GM12891 (cell line): ENCODE measurements at places on chromosomes 6 and 20.

- DNase-seq = no peak
Measured at GRCh38 chr6:29791162-29791561, 36.5 kb upstream of the HLA-G start.

DNA sequence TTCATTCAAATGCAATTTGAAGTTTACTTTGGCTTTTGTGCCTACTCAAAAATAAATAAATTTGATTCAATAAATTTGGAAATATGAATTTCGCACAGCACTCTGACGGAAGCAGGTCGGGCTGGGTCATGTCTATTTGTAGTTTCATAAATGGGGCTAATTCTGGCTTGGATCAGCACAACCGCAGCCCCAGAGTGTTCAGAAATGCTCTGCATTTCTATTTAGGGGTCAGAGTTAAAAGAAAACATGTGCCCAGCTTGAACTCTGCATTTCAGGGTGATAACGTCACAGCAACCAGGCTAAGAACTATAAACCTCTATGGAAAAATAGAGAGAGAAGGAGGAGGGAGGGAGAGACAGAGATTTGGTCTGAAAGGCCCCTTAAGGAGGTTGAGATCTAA is 480.9 kb upstream of the NOX3 start:
- DNase-seq = no peak

GRCh38 chr20:23253524-23253923 is 97.1 kb upstream of the NXT1 start:
- no peak for DNase-seq

DNA sequence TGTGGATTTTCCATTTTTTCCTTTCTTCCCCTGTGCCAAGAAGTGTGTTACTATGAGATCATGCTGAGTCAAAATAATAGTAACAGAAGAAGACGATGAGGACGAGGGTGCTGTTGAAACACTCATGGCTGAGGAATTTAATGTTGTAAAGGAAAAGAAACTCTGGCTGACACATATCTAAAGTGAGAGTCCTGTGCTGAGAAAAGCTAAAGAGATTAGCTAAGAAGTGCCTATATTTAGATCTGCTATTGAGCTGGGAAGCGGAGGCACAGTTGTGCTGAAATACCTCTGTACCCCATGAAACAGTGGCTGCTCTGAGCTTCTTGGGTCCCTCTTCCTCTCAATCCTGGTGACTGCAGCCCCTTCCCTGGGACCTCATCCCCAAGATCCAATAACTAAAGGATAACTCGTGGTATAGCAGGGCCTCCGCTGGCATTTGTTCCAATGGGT is 1.1 kb upstream of the SYTL3 start:
- no peak for DNase-seq

- DNase-seq = no peak
Measured at GRCh38 chr6:53651205-53651763, 14.3 kb downstream of the KLHL31 start.

DNA sequence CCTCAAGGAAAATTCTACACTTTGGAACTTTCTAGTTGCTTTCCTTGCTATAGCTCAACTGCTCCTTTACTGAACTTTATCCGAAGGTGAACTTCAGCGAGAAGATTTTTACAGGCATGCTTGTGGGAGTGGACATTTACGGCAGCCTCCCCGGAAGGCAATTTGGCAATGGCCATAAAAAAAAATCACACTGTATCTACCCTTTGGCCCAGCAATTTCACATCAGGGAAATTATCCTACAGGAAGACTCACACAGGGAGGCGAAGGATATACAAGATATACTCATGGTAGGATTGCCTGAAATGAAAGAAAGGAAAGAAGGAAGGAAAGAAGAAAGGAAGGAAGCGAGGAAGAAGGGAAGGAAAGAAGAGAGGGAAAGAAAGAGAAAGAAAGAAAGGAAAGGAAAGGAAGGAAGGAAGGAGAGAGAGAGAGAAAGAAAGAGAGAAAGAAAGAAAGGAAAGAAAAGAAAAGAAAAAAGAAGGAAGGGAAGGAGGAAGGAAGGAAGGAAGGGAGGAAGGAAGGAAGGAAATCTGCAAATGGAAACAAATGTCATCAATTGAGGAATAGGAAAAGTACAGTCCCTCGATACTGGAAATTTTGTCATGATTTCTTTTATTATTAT is 25.7 kb downstream of the OVOL2 start:
- no peak for DNase-seq

- DNase-seq = no peak
Measured at GRCh38 chr6:29965873-29966601, 23.7 kb downstream of the HLA-A start.

- no peak for DNase-seq
Measured at GRCh38 chr20:58987790-58988564, 6.9 kb downstream of the NELFCD start.

GRCh38 chr6:46756469-46757213 is 9.9 kb downstream of the ANKRD66 start:
- DNase-seq = no peak

GRCh38 chr6:140485740-140486449 is 1111.4 kb upstream of the CITED2 start:
- no peak for DNase-seq

DNA sequence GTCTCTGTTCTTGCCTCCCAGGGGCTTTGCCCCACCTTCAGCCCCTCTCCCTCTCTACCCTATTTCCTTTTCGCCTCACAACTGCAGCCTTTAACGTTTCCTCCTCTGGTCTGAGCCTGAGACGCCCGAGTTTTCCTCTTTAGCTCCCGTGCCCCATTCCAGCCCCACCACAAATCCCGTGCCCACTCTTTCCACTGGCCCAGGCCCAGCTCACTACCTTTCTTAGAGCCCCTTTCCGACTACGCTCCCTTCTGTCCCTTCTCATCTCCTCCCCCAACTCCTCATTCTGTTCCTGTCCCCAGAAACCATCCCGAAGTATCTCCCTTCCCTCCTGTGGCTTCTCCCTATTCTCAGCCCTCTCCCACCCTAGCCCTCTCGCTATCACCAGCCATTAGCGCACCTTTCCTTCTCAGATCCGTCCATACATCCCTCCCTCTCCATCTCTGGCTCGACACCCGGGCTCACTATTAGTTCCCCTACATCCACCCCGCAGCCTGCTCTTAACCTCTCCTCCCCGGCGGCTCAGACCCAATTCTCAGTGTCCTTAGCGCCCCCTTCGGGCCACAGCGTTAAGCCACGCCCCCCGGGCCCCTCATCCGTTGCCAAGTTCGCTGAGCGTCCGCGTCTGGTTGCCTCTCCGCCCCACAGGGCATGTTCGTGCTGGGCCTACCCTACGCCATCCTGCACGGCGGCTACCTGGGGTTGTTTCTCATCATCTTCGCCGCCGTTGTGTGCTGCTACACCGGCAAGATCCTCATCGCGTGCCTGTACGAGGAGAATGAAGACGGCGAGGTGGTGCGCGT is 2.7 kb downstream of the SLC32A1 start:
- peak; percentile 46 for DNase-seq

DNA sequence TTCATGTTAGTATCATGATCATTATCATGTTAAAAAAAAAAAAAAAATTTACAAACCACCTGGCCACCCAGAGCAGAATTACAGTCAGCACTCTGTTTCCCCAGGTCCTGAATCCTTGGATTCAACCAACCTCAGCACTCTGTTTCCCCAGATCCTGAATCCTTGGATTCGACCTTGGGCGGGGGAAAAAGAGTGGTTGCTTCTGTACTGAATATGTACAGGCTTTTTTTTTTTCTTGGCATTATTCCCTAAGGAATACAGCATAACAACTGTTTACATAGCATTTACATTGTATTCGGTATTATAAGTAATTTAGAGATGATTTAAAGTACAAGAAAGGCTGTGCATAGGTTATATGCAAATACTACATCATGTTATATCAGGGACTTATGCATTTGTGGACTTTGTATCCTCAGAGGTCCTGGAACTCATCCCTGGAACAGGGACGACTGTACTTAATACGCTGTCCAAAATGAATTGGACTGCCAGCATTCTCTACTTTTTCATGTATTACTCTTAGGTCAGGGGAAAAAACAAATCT is 31.2 kb downstream of the GCNT2 start:
- no peak for DNase-seq

DNA sequence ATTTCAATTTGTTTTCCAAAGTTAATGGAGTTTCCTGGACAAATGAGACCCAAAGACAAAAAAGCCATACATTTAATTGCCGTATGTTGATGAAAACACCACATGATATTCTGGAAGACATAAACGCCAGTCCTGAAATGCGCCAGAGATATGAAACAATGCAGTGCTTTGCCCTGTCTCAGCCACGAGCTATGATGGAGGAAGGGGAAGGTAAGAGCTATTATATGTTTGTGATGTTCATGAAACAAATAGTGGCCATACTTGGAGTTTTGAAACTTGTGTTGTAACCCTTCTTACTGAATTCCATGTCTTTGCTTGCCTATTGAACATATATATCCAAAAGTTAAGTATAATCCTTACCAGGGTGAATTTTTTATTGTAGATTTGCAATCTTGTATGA is 125.9 kb downstream of the NCOA3 start:
- no peak for DNase-seq

DNA sequence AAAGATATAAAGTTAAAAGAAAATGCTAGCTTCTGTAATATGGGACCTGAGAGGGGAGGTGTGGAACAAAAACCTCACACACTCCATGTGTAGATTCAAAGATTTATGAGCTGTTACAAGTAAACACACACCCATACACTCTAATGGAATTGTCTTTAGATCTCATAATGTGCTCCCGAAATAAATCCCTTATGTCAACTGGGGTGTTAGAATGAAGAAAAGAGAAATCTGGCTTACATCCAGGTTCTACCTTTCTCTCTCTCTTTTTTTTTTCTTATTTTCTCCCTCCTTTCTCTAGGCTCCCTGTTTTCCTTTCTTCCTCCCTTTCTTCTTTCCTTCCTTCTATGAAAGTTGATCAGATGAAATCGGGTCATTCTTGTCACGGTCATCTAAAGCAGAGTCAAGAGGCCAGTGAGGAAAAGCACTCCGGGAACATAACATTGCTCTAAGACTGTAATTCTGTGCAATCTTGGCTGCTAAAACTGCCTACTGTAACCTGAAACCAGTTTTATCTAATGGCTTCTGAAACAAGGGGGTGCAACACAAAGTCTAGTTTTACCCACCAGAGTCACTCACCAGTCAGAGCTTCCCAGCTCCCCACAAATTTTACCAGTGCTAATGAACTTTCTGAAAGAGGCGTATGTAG is 68.3 kb upstream of the BTBD3 start:
- no peak for DNase-seq

DNA sequence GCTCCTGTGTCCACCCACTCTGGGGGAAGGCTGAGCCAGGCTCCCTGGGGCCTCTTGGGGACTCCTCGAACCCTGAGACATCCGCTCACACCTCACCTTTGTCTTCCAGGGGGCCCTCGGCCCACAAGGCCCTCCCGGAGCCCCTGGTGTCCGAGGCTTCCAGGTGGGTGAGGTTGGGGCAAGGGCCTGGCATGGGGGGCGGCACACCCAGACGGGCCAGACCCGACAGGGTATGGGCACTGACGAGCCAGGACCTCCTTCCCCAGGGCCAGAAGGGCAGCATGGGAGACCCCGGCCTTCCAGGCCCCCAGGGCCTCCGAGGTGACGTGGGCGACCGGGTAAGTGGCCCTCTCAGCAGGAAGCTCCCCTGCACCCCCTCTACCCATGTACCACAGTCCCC is 13.4 kb downstream of the COL9A3 start:
- DNase-seq = no peak

DNA sequence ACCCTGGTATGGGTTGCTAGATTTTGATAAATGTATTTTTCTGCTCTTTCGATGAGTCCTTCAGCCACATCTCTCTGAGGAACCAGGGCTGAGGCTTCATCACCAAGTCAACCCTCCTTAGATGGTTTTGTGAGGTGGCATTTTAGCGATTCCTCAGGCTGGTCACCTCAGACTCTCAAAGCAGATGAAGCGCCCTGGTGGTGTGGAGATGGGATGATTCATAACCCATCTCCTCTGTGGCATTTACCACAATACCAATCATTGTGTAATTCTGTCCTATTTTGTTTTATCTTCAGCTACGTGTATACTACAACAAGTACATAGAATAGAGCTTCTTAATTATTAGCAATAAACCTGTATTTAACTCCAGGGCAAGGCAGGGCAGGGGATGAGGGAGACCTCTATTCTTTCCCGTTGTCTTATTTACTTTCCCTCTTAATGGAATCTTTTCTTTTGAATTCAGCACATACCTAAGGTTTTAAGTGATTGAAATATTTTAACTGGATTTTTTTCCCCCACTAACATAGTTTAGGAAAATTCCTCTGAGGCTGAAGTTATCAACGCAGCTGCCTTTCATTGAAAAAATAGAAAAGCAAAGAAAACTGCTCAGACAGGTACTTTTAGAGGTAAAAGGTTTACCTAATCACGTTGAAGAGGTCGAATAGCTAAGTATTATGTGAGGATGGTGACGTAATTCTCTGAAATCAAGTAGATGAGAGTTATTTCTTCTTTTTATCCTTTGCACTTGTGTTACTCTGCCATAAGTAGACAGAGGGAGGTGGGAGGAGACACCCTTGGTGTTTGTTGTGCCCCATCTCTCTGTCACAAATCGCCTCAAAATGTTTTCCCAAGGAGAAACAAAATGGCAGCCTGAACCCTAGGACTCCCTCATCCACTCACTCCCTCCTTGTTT is 57.4 kb upstream of the EDN3 start:
- DNase-seq = no peak

GRCh38 chr6:40074306-40075055 is 140.2 kb upstream of the MOCS1 start:
- DNase-seq = no peak

GRCh38 chr6:317448-318144 is 25.3 kb downstream of the DUSP22 start:
- DNase-seq = no peak

- DNase-seq = no peak
Measured at GRCh38 chr6:35475573-35475972, 7.4 kb downstream of the RPL10A start.

DNA sequence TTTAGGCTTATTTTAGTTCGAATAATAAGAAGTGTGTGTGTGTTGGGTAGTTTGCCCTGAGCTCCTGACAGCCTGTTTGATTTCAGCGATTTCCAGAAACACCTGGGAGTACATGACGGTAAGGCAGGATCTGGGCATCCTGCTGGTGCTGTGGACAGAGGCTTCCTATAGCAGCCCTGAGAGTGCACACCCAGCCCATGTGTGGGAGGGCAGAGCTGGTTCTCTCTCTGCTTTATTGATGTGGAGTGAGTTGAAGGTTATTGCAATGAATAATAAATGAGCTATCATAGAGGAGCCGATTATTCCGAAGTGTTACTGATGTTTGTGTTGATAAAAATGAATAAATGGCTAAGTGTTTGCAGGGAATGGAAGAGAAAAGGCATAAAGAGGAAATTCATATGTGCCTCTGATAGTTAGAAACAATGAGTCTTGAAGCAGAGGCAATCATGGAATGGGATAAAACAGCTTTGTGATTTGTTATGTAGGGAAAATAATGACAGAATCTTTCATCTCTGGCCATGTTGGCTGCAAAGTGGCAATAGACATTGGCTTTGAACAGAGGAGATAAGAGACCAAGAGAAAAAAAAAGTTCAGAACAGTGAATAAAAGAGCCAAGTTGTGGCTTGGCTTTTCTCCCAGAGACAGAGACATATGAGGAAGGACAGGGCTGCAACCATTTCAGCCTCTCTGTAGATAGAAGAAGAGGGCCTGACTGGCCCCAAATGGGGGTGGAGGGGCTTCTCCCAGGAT is 166.2 kb upstream of the CHD6 start:
- no peak for DNase-seq
